Fibroblast of skin of abdomen (primary cell): ENCODE measurements at places on chromosomes 5 and 9.

GRCh38 chr9:10661376-10661775 is 48.6 kb upstream of the PTPRD start:
- DNase-seq, result peak; percentile 2

- DNase-seq, result no peak
Measured at GRCh38 chr9:112884721-112885120, 6.0 kb downstream of the SLC46A2 start.

- no peak for DNase-seq
Measured at GRCh38 chr5:91383956-91384300, 811 bp upstream of the ARRDC3 start.

DNA sequence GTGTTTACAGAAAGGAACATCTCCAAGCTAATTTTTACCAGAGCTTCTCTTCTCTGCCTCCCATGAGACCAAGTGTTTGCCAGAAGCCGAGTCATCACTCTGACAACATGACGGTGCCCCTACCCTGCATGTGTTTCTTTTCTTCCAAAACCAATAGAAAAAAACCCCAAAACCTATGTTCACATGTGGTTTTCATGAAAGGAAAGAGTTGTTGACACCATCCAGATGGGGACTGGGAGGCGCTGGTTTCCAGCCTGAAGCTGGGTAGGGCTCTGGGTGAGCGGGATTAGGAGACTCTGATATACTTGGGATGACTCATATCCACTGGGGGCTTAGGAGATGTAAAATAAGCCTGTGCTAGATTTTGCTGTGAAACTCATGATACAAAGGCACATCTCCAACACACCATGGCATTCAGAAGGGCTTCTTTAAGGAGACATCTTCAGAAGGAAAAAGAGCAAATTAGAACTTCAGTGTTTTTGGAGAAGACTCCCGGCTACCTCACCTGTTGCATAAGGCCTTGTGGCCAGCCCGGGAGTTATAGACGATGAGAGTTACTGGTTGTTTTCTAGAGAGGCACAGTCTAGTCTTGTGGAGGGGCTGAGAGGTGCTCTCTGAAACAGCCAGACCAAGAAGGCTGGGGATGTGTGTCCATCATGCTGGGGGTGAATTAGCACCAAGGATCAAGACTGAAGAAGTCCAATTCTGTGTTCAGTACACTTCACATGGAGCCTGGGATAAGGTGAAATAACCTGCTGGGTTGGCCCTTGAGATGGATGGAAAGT is 108.9 kb upstream of the LHFPL2 start:
- peak; percentile 93 for DNase-seq

DNA sequence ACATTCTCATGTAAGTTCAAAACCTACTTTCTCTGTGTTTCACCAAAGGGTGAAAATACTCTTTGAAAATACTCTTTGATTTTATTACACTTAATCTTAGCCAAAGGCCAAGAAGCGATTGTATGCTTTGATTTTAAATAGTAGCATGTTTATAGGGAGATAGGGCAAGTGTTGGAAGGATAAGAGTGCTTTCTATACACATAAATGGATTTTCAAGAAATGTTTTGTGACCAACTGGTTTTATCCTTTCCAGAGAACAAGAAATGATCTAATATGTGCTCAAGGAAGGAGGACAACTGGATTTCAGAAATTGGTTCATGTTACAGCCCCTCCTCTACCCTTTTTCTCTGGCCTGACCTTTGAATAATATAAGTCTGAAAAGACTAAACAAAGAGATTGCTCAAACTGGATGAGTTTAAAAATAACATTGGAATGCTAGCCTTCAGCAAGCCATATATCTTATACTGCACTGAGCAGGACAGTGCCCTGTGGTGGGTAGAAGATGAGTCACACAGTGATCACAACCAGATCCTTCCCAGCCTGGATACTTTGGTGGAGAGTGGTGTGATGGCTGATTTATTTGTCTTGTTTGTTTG is 13.1 kb downstream of the PALM2AKAP2 start:
- DNase-seq, result peak; percentile 95

DNA sequence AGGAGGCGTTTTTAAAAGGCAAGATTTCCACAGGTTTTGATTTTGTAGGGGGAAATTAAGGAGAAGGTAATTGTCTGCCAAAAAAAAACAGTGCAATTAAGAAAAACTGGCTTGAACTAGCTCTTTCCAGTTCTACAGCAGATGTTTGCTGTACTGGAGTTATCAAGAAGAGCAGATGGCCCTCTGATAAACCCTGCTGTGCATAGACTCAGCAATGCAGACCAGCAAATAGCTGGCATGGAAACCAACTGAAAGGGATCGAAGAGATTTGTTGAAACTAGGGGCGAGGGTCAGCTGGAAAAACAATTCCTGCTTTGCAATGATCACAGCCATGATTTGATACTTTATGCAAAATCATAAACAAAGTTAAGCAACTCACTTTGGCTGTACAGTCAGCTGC is 17.8 kb upstream of the BHMT start:
- DNase-seq, result no peak

DNA sequence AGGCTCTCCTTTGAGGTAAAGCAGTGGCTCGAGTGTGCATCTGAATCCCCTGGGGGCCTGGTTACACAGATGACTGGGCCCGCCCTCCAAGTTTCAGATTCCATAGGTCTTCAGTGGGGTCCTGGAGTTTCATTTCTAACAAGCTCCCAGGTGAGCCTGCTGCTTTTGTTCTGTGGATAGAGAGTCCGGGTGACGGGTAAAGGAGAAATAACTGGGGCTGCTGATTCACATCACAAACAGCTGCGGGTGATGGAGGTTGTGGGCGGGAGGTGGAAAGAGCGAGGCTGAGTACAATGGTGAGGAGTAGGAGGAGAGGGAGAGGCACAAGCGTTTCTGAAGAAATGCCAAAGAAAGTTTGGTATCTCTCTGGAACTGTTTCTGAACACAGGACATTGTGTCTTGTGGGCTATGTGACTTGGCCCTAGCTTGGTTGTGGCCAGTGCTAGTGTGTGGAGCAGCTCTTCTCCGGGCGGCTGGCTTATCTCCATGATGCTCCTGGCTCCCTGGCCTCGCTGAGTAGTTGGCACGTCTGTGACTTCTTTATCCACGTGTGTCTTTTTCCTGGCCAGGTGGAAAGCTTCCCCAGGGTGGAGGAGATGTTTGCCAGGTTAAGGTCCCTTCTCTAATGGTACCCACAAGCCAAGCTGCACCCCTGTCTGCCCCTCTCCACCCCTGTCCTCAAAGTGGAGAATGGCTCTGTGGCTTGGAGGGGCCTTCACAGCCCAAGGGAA is 61.7 kb downstream of the HSPA4 start:
- peak; percentile 37 for DNase-seq

GRCh38 chr9:4048441-4048840 is 251.4 kb downstream of the GLIS3 start:
- peak; percentile 65 for DNase-seq

DNA sequence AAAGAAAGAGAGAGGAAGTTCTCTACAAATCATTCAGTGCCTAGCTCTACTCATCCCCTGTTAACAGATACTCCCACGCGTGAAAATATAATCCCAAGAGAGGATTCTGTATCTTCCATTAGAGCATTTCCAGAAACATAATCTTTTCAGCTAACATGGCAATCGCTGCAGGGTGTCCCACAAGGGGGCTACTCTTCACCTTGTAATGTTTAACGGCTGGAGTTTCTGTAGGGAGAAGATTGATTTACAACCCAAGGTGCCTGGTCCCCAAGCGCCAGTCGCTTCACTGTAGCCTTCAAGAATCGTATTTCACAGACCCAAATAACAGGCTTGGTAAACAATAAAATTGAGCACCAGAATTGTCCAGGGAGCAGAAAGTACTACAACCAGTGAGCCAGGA is 318.7 kb downstream of the TLE1 start:
- DNase-seq, result no peak

DNA sequence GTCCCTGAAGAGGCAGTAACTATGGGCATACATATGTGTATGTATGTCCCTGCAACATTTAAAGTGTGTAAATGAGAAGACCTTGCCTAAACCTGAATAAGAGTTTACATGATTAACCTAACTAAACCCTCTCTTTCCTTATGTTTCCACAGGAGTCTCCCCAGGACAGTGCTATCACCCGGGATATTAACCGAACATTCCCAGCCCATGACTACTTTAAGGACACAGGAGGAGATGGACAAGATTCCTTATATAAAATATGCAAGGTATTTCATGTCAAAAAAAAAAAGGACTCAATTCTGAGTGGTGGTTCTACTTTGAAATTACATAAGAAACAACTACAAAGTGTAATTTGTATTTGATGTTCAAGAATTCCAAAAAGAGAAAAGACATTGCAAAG is 31.7 kb downstream of the GPR21 start:
- DNase-seq, result peak; percentile 75

DNA sequence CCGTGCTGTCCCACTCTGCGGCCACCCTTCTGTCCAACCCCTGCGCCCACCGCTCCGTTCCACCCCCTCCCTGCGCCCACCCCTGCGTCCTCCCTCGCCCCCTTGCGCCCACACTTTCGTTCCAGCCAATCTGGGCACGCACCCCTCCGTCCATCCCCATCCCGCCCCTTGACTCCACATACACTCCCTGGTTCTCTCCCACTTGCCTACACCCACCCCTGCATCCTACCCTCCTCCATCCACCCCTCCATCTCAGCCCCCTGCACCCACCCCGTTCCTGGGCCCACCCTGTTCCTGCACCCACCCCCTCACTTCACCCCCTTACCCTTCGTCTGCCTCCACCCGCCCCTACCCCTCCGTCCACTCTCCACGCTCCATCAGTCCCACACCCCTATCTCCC is 7.0 kb downstream of the ADAMTS13 start:
- DNase-seq, result no peak

DNA sequence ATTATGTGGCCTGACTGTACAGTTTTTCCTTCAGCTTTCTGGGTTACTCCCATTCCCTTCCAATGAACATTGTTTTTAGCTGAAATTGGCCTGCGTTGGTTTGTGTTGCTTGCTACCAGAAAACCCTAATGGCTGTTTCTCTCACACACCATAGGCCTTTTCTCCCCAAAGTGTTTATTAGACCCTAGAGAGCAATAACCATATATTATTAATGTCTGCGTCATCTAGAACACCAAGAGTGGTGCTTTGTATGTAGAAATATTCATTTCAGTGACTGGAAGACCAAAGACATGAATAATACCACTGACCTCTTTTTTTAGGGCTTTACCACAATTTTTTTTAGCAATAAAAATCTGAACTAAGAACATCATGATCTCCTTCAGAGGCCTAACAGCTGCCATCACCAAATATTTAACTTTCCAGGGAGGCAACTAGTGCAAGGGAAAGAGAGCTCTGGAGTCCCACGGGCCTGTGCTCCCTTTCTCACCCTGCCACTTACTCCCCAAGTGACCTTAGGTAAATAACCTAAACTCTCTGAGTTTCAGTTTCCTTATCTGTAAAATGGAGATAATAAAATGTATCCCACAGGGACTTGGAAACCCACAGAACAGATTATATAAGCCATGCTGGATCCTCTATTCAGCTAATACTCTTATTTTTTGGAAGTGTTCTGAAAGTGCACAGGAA is 201.9 kb upstream of the ISL1 start:
- DNase-seq, result no peak

GRCh38 chr9:61673664-61674381 is 484.0 kb downstream of the SPATA31A7 start:
- DNase-seq, result no peak

DNA sequence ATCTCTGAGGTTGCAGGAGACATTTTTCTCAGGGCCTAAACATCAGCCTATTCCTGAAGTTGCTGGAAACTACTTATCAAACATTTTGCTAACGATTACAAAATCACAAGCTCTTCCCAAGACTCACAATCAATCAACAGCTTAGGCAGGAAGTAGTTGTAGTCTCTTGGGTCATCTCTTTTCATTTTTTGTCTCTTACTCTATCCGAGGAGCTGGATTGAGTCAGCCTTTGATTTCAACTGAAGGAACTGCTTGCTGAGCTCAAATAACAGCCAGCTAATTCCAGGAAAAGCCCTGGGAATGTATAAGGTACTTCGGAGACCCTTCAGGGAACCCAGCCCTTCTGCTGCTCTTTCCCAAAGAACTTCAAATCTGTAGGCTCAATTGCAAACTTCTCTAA is 398.9 kb downstream of the PLK2 start:
- peak; percentile 84 for DNase-seq

- DNase-seq, result peak; percentile 56
Measured at GRCh38 chr5:16883176-16883575, 52.9 kb downstream of the MYO10 start.

DNA sequence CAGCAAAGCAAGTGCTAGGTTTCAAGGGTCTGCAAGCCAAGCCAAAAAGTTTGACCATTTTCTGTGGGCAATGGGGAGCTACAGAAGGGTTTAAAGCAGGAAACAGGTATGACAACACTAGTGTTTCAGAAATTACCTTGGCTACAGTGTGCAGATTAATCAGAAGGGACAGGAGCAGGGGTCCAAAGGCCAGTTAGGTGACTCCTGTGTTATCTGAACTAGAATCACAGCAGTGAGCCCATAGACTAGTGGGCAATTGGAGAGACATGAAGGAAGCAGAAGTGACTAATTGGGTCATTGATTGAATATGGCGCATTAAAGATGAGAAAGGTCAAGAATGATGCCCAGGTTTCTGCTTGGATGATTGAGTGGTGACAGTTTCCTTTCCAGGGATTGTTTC is 41.4 kb upstream of the TGFBR1 start:
- DNase-seq, result no peak

DNA sequence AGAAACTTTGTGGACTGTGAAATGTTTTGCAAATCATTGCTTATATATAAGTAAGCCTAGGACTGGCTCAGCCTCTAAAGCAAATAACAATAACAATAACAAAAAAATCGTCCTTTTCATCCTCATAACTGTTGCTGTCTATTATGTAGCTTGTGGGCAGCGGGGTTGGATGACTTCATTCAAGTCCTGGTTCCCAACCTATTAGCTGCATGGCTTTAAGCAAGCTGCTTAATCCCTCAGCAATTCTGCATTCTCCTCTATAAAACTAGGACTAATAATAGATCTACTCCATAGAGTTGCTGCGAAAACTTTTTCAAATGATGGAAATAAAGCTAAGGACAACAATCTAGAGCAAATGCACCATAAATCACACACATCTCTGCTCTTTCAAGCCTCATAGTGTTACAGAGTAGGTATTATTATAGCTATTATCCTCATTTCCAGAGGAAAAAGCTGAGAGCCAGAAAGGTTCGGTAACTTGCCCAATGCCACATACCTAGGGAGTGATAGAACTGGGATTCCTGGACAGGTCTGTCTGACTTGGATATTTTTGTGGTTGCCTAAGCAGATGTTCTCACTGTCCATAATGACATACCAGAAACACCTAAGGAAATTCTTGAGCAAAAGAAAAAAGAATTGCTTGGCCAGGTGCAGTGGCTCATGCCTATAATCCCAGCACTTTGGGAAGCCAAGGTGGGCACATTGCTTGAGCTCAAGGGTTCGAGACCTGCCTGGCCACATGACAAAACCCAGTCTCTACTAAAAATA is 98.8 kb upstream of the ADRA1B start:
- DNase-seq, result no peak

GRCh38 chr9:123450098-123450770 is 94.2 kb downstream of the CRB2 start:
- DNase-seq, result no peak
